ENCODE measurements at places on chromosomes 12 and 14.

DNA sequence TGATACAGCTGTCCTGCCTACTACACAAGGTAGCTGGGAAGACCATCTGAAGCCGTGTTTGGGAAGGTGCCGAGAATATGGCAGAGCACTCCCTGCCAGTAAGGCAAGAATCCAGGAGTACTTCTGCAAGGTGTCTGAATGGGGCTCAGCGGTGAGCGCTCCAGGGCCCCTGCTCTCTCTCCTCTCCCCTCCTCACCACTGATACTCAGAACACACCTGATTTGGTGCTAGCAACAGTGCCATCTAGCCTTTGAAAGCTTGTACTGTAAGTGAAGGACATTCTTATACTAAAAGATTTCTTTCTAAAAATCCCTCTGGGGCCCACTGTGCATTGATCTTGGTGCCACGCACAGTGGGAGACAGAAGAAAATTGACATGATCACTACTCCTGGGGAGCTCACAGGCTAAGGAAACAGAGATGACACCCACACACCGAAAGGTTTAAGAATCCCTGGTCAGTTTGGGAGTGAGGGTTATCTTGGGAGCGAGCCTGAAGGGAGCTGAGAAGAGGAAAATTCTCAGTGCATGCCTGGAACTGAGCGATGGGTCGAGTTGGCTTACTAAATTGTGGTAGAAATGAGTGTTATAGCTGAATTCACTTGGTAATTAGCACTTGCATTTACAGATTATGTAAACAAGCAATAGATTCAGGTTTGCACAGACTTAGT is 216.9 kb downstream of the NTF3 start:
- peak; percentile 44 for DNase-seq

DNA sequence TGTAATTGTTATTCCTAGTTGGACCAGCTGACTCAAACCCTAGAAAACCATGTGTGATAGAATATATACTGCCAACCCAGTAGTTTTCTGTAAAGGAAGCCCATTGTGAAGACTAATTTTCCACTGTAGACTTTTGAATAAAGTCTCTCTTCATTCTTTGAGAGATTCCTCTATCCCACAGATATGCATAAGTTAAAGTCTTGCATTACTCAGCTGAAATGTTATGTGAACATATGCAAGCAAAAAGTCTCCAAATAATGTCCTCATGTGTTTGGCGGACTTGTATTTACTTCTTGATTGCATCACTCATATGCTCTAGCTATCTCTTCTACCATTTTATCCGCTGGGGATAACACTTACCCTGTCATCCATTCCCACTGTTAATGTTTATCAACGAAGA is 35.1 kb upstream of the OTOGL start:
- DNase-seq = no peak

- DNase-seq = no peak
These were observed 180.9 kb upstream of the C14orf180 start for GRCh38 chr14:104398656-104399055.

DNA sequence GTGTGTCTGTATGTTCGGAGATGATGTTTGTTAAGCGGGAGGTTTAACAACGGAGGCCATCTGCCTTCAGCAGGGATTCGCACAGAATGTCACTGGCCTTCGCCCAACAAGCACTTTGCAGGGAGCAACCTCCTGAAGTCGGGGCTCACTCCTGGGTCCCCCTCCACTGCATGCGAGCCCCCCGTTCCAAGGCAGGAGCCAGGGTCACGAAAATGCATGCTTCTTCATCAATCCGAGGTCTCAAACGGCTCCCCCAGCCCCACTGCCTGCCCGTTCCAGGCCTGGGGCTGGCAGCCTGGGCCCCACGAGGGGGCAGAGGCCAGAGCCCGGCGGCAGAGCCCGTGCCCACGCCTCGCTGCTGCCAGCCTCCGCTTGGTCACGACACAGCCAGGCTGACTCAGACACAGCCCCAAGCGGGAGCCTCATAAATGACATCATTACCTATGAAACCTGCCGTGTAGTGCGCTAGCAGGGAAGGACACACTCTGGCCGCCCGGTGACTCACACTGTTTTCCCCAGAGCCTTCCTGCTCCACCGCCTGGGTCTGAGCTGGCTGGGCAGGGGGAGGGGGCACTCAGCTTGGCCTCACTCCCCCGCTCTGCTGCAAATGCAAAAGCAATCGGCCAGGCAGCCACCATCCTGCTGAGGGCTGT is 169.5 kb upstream of the RTL1 start:
- peak; percentile 71 for DNase-seq

DNA sequence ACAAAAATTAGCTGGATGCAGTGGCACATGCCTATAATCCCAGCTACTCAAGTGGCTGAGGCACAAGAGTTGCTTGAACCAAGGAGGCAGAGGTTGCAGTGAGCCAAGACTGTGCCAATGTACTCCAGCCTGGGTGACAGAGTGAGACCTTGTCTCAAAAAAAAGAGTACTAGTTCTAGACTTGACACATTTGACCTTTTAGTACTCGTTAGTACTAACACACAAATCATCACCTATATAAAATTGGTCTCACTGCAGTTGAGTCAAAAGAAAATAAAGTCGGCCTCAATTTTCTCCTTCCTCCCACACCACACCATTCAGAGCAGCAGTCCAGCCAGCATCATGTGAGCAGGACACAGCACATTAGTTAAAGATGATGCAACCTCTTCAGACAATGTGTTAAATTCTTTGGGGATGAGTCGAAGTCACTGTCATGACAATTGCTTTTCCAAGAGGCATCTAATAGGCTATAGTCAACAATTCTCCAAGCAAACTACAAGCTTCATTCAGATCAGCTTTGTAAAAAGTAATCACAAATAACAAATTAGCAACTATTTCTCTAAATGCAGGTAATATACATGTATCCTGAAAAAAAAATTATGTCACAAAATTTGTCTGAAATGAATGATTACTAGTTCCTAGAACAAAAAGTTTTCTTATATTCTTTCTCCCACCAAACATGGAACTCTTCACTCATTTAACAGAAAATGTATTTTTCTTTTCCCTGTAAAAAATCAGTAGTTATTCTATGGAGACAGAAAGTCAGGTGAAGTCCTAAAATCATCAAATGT is 55.6 kb downstream of the CLIP1 start:
- no peak for DNase-seq

DNA sequence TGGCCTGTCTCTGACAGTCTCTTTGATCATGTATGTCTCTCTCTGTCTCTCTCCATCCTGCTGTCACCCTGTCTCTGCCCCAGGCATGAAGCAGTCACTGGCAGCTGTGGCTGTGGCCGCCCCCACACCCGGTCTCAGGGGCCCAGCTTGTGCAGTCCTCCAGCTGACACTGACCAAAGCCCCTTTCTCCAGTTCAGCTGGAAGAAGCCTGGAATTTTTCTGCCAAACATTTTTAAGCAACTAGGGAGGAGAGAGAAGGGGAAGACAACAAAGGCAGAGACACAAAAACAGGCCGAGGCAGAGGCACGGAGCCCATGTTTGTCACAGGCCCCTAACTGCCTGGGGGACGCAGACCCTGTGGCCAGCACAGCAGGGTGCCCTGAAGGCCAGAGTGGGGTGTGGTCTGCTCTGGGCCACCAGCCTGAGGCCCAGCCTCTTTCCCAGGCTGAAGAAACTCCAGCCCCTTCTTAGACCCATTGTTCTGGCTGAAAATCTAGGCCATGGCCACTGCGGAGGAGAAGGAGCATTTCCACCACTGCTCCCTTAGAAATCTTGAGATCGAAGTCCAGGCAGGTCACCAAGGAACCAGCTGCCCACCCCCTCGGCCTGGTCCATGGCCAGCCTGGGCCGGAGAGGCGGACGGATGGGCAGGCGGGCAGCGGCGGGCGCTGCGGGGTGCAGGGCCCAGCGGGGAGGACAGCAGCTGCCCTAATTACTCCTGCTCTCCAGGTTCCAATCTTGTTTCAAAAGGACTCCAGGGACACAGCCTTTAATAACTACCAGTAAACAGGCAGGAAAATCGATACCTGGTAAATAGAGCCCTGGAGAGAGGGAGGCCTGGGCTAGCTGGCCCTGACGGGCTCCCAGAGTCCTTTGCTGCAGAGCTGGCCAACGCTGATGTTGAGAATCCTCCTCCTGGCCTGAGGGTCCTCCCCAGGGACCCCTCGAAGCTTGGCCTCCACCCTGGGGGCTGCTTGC is 14.9 kb downstream of the DTX1 start:
- no peak for DNase-seq

DNA sequence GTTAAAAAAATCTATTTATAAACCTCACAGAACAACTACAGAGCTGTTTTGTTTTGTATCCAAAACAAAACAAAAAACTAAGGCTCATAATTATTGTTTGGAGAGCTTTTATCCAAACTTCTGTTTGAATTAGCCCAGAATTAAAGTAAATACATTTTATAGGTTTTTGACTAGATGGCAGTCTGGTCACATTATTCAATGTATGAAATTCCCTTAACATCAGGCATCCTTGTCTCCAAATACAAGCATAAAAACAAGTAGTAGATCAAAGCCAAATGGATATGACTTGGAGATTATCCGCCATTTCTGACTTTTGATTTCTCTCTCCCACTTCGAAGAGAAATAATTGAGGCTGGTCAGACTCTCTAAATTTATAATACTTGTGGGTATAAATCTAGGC is 63.5 kb downstream of the SLC38A1 start:
- DNase-seq = no peak

GRCh38 chr14:76056128-76056527 is 70.6 kb downstream of the IFT43 start:
- no peak for DNase-seq
